ENCODE measurements at places on chromosomes 13 and 19. TPM values are rescaled to one million over a fixed set of nuclear protein-coding genes. Genes with fewer than 3 reads are reported as not detected.

DNA sequence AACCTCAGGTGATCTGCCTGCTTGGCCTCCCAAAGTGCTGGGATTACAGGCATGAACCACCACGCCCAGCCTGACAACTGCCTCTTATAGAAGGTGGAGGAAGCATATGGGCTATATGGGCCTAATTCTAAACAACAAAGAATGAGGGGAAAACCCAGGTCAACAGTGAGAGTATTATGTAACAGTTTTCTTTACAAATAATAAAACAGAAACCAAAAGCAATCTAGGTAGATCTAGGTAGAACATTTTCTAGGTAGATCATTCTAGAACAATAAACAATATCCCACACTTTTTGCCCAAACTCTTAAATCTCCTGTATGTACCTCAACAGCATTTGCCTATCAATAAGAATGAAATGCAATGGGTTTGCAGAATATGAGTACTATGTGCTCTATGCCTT, 267.4 kb downstream of the ABCC4 start:
- no peak for DNase-seq

Gene MBD3L3
- total RNA-seq, result not detected

GRCh38 chr19:35590875-35591274, 4.9 kb downstream of the PMIS2 start:
- no peak for DNase-seq

Gene SLC25A42
- 4.8 TPM for total RNA-seq

GRCh38 chr19:50205681-50206138, 2.3 kb downstream of the MYH14 start:
- peak; percentile 81 for DNase-seq

Gene OR4F17
- not detected for total RNA-seq

Gene C3
- total RNA-seq, result 13.4 TPM

GRCh38 chr13:46101484-46102254, 3.2 kb downstream of the CPB2 start:
- no peak for DNase-seq

DNA sequence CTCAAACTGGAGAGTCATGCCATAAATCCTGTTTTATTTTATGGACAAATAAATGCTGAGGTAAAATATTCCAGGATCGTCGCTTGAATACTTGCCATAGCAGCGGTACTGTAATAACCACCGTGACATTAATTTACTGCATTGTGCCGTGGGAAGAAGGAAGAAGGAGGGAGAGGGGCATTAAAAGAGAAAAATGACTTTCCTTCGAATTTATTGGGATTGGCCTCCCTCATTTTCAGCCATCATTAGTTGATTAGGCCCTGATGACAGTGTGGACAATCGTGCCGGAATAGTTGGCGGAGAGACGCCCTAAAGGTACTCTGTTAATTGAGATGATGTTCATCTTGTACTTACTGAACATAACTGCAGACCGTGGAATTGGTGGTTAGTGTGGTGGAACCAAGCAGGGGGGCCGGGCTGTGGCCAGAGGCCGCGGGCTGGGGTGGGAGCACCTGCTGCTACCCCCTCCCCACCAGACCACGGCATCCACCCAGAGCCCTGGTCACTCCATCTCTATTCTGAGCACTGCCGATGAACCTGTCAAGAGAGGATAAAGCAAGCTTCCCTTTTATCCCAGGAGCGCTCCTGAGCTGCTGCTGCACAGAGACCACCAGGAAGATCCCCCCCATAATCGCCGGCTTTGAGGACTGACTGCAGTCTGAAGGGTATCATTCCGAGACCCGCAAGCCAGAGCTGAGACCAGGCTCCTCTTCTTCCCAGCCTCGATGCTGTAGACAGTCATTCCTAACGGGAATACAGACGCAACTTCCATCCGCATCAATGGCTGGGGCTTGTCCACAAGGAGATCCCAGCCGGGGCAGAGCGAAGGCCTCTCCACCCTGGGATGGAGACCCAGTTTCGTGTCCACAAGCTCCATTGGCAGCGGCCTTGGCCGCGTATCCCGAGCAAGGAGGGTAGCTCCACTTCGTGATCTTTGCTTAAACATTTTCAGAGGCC, 168.3 kb upstream of the TSHZ3 start:
- no peak for DNase-seq

DNA sequence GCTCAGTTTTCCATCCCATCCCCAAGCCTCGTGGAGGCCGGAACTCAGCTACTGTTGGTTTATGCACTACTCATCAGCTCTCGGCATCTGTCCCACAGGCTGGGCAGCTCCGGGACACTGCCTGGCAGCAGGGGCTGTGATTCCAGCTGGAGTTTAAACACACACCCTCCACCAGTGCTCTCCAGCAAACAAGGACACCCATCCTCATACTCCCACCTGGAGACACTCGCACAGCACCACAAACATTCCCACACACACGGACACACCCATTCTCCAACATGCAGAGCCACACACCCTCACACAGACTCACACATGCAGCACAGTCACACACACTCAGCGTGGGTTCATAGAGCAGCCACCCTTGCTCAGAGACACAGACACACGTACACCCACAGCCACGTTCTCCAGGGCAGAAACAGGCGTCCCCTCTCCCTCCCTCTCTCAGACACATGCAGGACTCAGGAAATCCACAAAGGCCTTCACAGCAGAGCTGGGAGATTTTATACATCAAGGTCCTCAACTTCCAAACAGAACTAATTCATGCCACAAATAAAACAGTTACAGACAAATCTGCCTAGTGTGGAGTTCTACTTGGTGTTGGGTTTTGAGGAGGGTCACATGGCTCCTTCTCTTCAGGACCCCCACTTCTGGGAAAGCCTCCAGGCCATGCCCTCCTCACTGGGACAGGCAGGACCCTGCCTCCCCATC, 785.4 kb downstream of the UQCRFS1 start:
- no peak for DNase-seq

GRCh38 chr13:101384929-101385328, 31.4 kb downstream of the NALCN start:
- no peak for DNase-seq

GRCh38 chr13:49456156-49456555, 12.1 kb downstream of the SETDB2 start:
- DNase-seq, result no peak

Gene TBC1D4
- 22.5 TPM for total RNA-seq

Gene SLC10A2
- not detected for total RNA-seq

DNA sequence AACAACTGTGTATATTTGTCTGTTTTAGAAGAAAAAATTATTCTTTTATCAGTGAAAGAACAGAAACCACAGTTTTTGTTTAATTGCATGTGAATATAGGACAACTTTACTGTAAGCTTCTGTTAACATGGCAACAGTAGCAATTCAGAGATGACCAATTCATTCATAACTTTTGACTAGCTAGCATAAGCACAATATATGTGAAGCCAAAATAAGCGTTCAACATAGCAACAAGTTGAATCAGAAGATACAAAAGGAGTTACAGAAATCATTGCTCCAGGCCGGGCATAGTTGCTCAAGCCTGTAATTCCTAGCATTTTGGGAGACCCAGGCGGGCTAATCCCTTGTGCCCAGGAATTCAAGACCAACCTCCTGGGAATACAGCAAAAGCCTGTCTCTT, 197.1 kb upstream of the GPC6 start:
- DNase-seq, result no peak

DNA sequence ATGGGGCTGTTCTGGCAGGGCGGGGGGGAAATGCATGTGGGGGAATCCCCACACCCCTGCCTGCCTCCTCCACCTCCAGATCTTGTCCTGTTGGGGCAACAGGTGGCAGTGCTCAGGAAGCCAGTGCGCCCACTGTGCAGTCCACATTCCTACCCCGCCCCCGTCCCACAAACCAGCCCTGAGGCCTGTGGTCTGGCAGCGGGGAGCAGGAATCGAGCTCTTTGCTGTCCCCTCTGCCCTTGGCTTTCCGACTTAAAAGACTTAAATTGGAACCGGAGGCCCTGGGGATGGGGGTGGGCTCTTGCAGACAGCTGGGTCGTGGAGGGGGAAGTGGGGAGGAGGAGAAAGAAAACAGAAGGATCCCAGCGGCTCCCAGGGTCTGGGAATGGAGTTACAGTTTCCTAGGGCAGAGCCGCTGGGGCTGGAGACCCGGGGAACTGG, 4.3 kb downstream of the NANOS3 start:
- peak; percentile 86 for DNase-seq

GRCh38 chr13:52949742-52950141, 78.9 kb upstream of the OLFM4 start:
- no peak for DNase-seq

- peak; percentile 45 for DNase-seq
These were observed 40.4 kb downstream of the ATP11A start for GRCh38 chr13:112730157-112730671.

Gene PSG2
- total RNA-seq, result not detected

DNA sequence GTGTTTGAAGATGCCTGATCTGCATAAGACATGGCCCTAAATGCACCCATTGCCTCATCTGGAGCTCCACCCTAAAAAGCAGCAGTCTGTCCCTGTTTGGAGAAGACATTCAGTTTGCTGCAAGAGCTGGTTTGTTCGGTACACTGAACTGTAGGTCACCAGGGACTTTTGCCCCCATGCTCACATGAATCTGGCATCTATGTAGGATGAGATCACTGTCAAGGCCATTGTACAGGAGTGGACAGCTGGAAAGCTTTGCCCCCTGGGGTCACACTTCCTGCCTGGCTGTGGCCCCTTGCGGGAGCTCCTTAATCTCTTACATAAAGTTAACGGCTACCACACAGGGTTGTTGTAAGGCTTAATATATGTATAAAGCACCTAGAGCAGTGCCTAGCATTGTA, 73.0 kb downstream of the IPO5 start:
- peak; percentile 22 for DNase-seq

DNA sequence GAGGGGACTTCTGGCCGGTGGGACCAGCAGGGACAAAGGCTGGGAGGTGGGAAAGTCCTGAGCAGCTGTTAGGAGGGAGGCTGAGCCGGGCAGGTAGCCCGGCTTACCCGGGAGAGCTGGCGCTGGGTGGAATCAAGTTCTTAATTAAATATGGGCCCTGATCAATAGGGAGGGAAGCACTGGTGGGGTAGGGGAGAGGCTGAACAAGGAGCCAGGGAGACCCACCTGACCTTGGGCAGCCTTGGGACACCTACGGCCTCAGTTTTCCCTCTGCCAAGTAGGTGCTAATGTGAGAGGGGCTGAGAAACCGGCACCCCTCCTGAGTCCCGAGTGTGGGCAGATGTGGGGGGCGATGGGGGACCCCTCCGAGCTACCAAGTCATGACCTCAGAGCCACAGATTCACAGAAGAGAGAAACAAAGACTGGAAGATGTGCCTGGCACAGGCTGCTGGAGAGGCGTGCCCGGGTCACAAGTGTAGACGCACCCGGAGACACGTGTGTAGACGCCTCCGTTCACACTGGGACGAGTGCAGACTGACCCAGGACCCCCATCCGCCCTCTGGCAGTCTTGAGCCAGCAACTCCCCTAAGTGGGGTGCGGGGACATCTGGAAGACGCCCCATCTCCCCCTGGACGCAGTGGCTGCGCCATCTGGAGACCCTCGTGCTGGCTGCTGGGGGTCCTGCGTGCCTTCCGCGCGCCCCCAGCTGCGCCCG, 8.4 kb downstream of the ONECUT3 start:
- DNase-seq, result peak; percentile 69

Gene ZNF177
- 1.00 TPM for total RNA-seq

Gene TUBA3C
- total RNA-seq, result not detected

DNA sequence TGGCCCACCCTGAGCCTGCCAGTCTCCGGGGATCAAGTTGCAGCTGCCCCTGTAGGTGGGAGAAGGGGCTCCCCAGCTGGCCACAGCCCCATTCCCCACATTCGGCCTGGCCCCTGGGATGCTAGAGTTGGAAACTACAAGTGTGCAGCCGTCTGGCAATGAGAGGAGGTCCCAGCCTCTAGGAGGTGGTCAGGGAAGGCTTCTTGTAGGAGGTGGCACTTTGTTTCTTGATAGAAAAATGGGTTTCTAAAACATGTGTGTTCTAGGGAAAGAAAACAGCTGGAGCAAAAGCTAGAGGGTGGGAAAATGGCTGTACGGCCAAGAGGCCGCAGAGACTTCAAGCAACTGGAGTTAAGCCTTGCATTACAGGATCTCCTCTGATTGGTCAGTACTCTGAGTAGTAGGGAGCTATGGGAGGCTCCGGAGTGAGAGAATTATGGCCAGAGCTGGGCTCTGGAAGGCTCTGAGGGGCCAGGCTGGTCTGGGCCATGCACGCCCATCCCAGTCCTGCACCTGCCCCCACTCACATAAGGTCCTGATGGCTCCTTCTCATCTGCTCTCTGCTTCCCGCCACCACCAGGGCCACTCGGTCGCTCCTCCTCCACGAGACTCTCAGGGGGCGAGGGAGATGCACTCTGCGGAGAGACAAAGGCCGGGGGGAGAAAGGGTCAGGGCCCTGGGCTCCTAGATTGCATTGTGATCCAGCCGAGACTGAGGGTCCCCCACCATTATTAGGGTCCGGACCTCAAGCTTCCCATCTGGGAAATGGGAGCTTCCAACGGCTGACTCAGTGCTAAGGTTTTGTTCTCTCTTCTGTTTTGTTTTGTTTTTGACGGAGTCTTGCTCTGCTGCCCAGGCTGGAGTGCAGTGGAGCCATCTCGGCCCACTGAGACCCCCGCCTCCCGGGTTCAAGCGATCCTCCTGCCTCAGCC, 13.7 kb downstream of the TLE2 start:
- peak; percentile 49 for DNase-seq

Gene HIPK4
- total RNA-seq, result 0.15 TPM

DNA sequence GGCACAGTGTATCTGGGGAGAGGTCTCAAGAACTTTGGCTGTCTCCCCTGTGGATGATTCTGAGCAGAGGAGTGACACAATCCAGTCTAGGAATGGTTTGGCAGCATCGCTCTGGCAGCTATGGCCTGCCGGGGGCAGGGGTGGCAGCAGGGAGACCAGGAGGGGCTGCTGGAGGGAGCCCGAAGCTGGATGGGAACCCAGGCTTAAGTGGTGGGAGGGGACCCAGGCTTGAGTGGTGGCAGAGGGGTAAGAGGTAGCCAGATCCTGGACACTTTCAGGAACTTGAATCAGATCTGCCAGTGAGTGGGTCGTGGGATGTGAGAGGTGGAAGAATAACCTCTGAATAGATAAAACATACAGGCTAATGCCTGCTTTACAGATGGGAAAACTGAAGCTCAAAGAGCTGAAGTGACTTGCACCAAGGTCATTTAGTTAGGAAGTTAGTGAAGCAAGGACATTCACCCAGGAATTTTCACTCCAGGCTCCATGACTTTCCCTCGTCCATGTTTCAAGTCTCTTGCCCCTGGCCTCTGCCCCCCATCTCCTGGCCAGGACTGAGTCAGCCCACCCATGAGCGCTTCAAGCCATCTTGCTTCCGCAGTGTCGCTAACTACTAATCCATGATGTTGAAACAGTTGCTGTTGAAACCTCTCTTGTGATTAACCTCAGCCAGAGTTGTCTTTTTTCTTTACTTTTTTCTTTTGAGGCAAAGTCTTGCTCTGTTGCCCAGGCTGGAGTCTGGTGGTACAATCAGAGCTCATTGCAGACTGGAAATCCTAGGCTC, 29.9 kb upstream of the C1QTNF9 start:
- DNase-seq, result no peak

- no peak for DNase-seq
These were observed 216.2 kb downstream of the IRS2 start for GRCh38 chr13:109569958-109570711.

Gene SLC25A41
- total RNA-seq, result 1.2 TPM
